Stimulated activated CD4-positive, alpha-beta T cell treated with anti-CD3 and anti-CD28 coated beads, Interleukin-4, amount 100 ng/mL, for 4 hours (primary cell): ENCODE measurements at places on chromosomes 4 and X.

GRCh38 chrX:136260776-136261175 is 9.6 kb upstream of the MAP7D3 start:
- DNase-seq: no peak

DNA sequence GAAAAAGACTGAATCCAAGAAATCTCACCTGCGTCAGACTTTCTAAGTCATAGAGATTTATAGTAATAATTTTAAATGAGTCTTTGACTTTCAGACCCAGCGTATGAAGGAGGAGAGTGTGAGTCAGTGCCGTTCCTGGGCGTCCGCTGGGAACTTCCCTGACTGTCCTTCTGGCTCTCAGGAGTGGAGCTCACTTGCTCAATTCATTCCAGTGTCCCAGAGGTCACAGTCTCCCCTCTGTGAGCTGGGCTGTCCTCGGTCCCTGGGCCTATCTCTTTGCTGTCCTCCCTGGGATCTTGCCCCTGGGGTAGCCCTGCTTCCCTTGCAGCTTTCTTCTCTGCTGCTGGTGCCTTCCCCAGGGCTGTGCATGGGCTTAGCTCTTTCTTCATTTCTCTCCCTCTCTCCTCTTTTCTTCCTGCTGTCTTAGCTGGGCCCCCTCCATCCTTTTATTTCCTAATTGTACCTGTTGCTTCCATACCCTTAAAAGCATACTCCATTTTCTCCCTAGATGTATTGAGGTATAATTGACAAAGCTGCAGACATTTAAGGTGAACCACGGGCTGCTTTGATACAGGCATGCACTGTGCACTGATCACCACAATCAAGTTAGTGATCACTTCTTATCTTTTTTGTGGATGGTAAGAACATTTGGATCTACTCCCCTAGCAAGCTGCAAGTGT is 11.6 kb downstream of the SORBS2 start:
- no peak for DNase-seq

DNA sequence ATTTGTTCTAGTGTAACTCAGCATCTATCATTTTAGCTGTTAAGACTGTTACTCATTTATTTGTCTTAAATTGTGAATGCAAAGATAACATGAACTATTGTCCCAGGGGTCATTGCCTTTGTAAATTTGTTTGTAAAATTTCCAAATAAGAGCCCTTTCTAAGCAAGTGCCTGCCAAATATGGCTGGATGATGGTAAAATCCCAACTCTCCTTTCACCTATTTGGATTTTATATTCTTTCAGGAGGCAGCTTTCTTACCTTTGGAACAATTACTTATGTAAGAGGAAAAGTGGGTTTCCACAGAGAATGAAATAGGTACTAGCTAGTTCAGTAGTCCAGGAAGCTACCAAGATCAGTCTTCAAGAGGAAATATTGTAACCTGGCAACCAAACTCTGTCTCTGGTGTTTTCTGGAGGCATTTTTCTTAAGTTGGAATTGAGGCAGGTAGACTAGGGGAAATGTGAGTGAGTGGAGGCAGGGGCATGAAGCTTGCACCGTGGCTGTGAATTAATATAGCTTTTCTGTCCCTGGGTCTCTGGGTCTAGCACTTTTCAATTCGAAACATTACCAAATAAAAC is 363.0 kb upstream of the ZCCHC13 start:
- no peak for DNase-seq

GRCh38 chr4:169557061-169557636 is 55.2 kb downstream of the NEK1 start:
- no peak for DNase-seq

DNA sequence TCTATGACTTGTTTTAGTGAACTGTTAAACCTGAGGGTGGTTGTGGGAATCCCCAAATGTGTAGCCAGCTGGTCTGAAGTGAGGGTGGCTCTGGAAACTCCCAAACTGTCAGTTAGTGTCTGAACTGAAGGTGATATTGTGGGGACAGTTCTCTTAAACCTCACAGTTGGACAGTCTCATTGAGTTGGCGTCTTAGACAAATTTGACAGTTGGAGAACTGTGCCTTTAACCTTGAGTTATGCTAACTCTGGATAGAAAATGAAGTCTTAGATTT is 20.7 kb upstream of the CTSO start:
- no peak for DNase-seq
